ENCODE measurements at places on chromosomes 5 and 9.

- no peak for DNase-seq
Observed at GRCh38 chr5:32645246-32645645, 59.9 kb downstream of the SUB1 start.

DNA sequence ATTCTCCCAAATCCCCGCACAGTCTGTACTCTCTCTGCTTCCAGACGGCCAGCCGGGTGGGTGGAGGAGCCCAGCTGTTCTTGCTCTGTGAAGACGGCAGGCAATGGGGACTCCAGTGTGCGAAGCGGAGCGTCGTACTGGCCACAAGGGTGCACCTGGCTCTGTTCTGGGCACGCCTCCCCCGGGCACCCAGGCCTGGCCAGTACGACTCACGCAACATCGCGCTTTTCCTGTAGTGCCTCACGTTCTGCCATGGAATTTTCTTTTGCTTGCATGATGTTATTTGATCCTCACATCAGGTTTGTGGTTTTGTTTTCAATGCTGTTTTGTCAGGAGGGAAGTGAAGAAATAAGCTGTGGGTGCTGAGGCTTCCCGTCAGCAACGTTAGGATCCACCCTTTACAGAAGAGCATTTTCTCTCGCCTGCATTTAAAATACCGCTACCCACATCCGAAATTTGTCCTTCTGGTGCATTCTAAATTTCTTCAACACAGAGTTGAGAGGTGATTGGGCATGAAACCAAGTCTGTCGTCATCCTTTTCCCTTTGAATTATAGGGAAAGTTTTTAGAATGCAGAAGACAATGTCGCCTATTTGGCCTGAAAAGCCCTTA is 311.7 kb downstream of the TRIM36 start:
- no peak for DNase-seq

GRCh38 chr5:62376064-62376463 is 27.6 kb downstream of the DIMT1 start:
- DNase-seq, result peak; percentile 23

GRCh38 chr5:170425731-170426130 is 36.6 kb upstream of the KCNMB1 start:
- no peak for DNase-seq

GRCh38 chr9:19967216-19967887 is 178.5 kb upstream of the SLC24A2 start:
- peak; percentile 64 for DNase-seq
